Frontal cortex (tissue), 4 donors: ENCODE measurements at places on chromosomes 13 and 19. TPM values are rescaled to one million over a fixed set of nuclear protein-coding genes. Genes with fewer than 3 reads are reported as not detected.

Gene ZNF560
- 0.41 TPM for total RNA-seq

DNA sequence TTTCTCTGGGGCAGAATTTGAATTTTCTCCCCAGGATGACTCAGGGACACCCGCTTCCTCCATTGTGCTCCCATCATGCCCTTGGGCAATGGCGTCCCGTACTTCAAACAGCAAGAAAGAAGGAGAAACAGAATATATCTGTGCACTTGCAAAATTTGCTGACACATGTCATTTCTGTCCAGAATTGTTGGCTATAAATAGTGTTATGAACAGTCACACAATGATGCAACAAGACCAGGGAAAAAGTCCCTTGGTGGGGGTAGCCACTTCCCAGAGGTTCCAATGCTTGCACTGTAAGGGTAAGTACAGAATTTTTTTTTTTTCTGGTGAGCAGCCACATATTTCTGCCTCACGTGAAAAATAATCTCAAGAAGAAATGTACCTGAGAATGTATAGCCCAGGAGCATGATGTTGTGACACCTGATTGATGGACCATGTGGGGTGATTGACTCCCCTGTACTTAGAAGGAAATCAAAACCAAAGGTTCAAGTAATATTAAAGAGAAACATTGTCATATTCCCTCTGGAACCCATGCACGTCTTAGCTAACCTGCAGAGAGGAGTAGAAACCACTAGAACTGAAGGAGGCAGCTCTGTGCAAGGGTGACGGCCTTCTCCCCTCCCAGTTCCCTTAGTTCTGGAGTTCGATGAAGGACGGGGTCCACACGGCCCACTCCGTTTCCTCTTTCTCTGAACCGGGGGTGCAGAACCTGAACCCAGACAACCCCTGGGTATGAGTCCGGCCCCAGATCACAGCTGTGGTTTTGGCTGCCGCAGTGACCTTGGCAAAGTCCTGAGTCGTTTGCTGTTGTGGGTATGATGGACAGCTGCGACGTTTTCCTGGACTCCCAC, 9.3 kb upstream of the LAIR1 start:
- DNase-seq = no peak

Gene OR10H1
- not detected for total RNA-seq

Gene C13orf42
- total RNA-seq = under 0.01 TPM

DNA sequence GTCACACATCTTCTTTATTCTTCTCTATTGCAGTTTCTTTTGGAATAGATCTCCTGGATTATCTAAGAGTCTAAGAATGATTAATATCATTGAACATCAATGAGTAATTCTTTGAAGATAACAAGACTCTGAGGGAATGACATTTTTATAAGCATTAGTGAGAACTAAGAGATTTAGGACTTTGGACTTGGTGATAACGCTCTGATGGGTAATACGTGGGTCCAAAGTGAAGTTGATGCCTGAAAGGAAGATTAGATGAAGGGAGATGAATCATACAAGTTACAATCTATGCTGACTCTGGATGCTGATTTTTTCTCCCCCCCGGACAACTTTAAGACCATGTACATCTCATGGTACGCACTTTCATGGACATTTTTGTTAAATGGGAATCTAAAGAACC, 364.5 kb downstream of the GPC5 start:
- DNase-seq = no peak

Gene HIPK4
- not detected for total RNA-seq

- no peak for DNase-seq
Measured at GRCh38 chr19:39518975-39519374, 4.0 kb downstream of the SELENOV start.

DNA sequence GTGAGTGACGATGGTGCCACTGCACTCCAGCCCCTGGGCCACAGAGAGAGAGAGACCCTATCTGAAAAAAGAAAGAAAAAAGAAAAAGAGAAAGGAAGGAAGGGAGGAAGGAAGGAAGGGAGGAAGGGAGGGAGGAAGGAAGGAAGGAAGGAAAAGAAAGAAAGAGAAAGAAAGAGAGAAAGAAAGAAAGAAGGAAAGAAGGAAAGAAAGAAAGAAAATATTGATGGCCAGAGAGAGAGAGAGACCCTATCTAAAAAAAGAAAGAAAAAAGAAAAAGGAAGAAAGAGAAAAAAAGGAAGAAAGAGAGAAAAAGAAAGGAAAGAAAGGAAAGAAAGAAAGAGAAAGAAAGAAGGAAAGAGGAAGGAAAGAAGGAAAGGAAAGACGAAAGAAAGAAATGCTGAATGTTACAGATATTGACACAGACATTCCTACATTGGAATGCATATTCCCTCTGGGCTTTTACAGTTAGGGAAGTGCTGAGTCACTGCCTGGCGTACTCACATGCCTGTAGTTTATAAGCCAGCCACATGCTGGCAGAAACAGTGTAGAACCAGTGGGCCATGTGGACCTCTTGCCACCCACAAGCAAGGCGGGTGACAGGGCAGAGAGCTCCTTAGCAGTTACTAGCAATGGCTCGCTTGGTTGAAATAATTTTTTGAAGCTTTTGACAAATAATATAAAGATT, 34.6 kb upstream of the SLC46A3 start:
- DNase-seq = no peak

DNA sequence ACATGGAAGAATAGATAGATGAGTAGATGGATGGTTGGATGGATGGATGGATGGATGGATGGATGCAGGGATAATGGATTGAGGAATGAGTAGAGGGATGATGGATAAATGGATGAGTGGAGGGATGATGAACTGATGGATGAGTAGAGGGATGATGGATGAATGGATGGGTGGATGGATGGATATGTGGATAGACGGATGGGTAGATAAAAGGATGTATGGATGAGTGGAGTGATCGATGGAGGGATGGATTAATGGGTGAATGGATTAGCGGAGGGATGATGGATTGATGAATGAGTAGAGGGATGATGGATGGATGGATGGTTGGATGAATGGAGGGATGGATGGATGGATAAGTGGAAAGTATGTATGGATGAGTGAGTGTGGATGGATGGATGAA, 533.2 kb downstream of the RFC3 start:
- DNase-seq = no peak
